ENCODE measurements at places on chromosomes 2 and 18.
A peak's percentile ranks its signal among the peaks of the same experiment; 100 is the strongest.

GRCh38 chr2:70608373-70608772, 54.7 kb upstream of the TGFA start:
- no peak for DNase-seq
- H3K4me1 ChIP-seq: peaks cover 3% of the 10 kb centered on the region
- no peak overlapping the region for H3K27ac ChIP-seq
- no peaks in the 10 kb centered on the region for H3K36me3 ChIP-seq

- H3K36me3 ChIP-seq: no peaks in the 10 kb centered on the region
- no peak overlapping the region for H3K27ac ChIP-seq
- H3K4me1 ChIP-seq: peaks cover 11% of the 10 kb centered on the region
Observed at GRCh38 chr18:46712406-46712805, 44.4 kb downstream of the ST8SIA5 start.

- 0 out of 2 replicates have a peak overlapping the region, but pooled peaks have one; percentile 32 for H3K27ac ChIP-seq
- peaks cover 14% of the 10 kb centered on the region for H3K27me3 ChIP-seq
- no peak overlapping the region for H3K4me3 ChIP-seq
- H3K4me1 ChIP-seq: no peaks in the 10 kb centered on the region
- DNase-seq: no peak
Observed at GRCh38 chr18:79639072-79639829, 40.4 kb upstream of the CTDP1 start.

DNA sequence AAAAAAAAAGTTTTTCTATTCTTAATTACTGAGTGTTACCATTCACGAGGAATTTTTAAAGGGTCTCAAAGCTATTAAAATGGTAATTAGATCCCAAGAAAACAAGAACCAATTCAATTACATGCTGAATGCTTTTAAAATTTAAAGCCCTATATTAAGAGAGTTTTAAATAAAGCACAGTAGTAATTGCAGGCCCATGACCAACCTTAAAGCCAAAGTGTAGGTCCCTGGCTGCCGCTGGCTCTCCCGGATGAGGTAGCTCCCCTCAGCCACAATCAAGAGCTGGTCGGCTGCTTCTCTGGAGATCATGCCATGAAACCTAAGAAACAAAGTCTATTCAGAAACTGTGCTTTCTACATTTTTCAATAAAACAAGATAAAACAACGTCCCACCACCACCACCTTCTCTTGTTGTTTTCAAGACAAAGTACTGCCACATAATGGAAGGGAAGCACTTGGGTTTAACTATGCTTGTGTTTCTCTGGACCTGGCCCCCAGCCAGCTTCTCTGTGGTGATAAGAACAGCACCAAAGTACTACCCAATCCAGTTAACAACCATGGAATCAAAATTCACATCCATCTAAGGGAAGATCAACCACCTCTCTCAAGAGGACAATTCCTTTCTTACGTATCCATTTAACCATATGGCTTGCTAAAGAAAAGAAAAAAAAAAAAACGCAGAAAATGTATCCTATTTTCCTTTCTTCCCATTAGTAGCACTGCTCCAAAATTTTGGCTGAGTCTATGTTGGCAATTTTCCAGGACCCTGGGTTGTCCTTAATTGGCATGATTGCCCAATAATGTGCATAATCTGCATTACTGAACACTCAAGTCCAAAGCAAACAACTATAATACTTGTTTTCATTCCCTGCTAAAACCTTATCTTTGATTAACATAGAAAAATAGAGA, 90.1 kb downstream of the CHN1 start:
- H3K4me1 ChIP-seq: peaks cover 40% of the 10 kb centered on the region
- peaks cover under 1% of the 10 kb centered on the region for H3K36me3 ChIP-seq
- no peaks in the 10 kb centered on the region for H3K27me3 ChIP-seq
- H3K27ac ChIP-seq: peak overlapping the region; percentile 78
- no peak overlapping the region for H3K4me3 ChIP-seq

- no peaks in the 10 kb centered on the region for H3K4me1 ChIP-seq
- H3K27ac ChIP-seq: no peak overlapping the region
- H3K36me3 ChIP-seq: peaks cover 32% of the 10 kb centered on the region
- DNase-seq: no peak
- peaks cover 11% of the 10 kb centered on the region for H3K27me3 ChIP-seq
Observed at GRCh38 chr2:92073036-92073814, 2798.0 kb upstream of the TEKT4 start.

DNA sequence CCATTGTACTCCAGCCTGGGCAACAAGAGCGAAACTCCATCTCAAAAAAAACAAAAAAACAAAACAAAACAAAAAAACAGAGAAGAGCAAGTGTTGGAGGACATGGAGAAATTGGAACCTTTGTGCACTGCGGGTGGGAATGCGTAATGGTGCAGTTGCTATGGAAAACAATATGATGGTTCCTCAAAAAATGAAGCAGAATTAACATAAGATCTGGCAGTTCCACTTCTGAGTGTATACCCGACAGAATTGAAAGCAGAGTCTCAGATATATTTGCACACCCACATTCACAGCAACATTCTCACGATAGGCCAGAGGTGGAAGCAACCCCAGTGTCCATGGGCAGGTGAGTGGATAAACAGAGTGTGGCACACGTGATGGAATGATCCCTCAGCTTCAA, 11.0 kb upstream of the RALB start:
- DNase-seq: no peak
- H3K36me3 ChIP-seq: no peaks in the 10 kb centered on the region
- H3K27me3 ChIP-seq: peaks cover 15% of the 10 kb centered on the region
- no peak overlapping the region for H3K27ac ChIP-seq
- H3K4me1 ChIP-seq: peaks cover 44% of the 10 kb centered on the region

DNA sequence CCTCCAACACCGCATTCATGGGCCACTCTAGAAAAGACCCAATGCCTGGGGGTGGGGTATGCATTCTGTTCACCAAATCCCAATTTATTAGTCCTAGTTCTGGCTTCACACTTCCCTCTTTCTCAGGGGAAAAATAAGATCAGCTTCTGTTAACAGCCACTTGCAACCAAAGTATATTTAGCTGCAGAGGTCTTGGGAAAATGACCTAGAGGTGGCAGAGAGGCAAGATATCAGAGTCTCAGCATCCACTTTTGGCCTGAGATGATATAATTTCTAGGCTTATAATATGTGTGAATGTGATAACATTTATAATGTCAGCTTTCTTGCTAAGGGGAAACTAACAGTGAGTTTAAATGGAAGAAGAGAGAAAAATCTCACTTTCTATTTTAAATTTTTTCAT, 89.1 kb downstream of the ZNF385B start:
- H3K4me1 ChIP-seq: peaks cover 7% of the 10 kb centered on the region
- H3K36me3 ChIP-seq: no peaks in the 10 kb centered on the region
- no peak for DNase-seq
- no peak overlapping the region for H3K27ac ChIP-seq

GRCh38 chr18:43571078-43571689, 293.9 kb upstream of the SYT4 start:
- H3K4me3 ChIP-seq: no peak overlapping the region
- H3K4me1 ChIP-seq: peaks cover 8% of the 10 kb centered on the region
- H3K27me3 ChIP-seq: no peaks in the 10 kb centered on the region
- no peak for DNase-seq
- no peak overlapping the region for H3K27ac ChIP-seq
- H3K36me3 ChIP-seq: no peaks in the 10 kb centered on the region

DNA sequence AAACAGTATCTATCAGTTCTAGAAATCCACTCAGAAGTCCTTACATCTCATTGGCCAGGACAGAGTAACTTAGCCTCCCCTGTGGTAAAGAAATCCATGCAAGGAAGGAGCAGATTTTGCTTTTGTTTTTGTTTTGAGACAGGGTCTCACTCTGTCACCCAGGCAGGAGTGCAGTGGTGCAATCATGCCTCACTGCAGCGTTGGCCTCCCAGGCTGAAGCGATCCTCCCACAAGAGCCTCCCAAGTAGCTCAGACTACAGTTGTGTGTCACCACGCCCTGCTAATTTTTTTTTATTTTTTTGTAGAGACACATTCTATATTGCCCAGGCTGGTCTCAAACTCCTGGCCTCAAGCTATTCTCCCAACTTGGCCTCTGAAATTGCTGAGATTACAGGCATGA, 185.1 kb downstream of the NRP2 start:
- H3K4me1 ChIP-seq: no peaks in the 10 kb centered on the region
- H3K27me3 ChIP-seq: no peaks in the 10 kb centered on the region
- H3K4me3 ChIP-seq: no peak overlapping the region
- no peaks in the 10 kb centered on the region for H3K36me3 ChIP-seq

DNA sequence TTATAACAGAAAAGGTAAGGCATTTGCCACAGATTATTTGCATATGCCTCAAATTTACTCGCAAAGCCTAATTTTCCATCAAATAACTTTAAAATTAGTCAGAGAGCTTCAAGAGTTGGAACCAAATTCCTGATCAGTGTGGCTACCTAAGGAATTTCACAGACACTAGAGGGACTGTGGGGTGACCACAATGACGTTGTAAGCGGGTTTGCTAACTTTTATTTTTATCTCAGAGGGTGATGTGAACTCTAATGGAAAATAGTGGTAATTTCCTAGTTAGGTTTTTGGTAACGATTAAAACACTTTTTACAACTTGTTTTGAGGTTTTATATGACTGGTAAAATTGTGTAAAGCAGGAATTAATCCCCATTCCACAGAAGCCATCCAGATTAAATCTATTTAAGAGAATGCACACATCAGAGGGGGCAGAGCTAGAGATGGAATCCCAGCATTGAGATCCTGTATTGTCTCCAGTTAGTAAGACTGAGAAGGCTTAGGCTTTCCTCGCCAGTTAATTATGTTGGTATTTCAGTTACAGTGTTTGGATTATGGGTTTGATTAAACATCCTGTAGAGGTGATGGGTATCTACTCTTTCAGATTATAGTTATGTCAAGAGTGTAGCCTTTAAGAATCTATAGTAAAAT, 129.0 kb downstream of the GPD2 start:
- no peaks in the 10 kb centered on the region for H3K27me3 ChIP-seq
- peaks cover 32% of the 10 kb centered on the region for H3K4me1 ChIP-seq
- no peak for DNase-seq
- H3K27ac ChIP-seq: no peak overlapping the region
- no peak overlapping the region for H3K4me3 ChIP-seq
- H3K36me3 ChIP-seq: no peaks in the 10 kb centered on the region

Measured in WTC11 (cell line).